ENCODE measurements at places on chromosomes 16 and 17.
A peak's percentile ranks its signal among the peaks of the same experiment; 100 is the strongest.

DNA sequence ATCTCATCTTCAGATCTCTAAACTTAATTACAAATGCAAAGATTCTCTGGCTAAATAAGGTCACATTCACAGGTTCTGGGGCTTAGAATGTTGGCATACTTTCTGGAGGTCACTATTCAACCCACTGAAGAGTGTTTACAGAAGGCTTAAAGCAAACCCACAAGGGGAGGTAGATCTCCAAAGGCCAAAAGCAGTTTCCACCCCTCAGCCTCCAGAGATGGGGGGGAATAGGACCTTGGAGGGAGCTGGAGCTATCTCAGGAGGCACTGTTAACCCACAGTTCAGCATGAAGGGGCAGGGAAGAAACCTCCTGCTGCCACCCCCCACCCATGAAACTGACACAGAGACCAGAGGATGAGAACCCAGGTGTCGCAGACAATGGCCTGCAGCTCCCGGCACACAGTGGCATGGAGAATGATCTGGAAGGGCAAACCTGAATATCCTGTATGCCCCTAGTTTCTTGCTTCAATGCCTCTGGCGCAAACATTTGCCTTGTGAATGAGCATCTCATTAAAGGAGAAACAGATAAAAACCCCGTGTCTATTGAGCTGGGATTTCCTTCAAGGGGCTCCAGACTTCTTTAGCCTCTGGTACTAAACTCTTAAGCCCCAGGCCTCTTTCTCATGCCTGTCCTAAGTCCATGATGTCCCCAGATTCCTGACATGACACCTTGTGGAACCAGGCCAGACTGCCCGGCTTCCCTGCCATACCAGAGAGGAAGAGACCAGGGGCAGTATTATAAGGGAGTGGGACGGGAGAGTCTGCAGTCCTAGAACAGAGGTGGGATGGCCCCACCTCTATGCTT lies 103.1 kb upstream of the CDH5 start:
- DNase-seq, result no peak

DNA sequence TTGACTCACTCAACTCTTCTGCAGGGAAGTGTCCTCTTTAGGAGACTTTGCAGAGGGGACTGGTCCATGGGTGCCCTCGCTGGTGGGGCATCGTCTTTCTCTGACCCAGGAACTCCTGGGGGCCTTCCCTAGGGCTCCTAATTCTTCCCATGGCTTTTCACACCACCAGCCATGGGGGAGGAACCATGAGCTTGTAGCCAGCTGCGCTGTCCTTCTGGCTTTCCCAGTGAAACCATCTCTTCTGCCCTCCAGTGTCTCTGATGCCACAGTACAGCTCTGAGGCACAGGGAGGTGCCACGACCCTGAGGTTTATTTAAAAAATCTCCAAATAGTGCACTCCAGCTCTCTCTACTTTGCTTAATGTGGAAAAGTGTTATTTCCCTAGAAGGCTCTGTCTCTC lies 78.6 kb downstream of the SDR42E1 start:
- DNase-seq, result no peak

DNA sequence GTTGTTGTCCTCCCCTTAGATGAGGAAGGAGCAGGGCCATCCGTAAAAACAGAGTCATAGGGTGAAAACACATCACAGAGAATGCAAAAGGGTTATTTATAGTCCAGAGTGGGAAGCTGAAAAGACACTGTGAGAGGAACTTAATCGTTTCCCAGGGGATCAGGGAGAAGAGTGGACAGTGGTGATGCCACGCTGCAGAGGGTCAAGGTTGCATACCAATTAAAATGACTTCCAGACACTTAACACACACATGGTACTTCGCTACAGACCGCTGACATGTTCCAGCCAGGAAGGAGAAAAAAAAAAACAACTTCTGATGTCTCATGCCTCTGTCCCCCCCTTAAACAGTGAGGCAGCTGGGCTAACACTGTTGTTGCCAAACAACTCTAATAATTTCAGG lies 713.8 kb upstream of the RBFOX1 start:
- no peak for DNase-seq

DNA sequence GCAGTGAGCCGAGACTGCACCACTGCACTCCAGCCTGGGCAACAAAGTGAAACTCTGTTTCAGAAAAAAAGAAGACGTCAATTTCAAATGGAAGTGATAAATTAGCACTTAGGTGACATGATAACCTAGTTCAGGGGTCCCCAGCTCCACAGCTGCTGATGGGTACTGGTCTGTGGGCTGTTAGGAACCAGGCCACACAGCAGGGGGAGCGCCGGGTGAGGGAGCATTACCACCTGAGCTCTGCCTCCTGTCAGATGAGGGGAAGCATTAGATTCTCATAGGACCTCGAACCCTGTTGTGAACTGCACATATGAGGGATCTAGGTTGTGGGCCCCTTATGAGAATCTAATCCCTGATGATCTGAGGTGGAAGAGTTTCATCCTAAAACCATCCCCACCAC lies 253.0 kb downstream of the FOXL1 start:
- no peak for DNase-seq

DNA sequence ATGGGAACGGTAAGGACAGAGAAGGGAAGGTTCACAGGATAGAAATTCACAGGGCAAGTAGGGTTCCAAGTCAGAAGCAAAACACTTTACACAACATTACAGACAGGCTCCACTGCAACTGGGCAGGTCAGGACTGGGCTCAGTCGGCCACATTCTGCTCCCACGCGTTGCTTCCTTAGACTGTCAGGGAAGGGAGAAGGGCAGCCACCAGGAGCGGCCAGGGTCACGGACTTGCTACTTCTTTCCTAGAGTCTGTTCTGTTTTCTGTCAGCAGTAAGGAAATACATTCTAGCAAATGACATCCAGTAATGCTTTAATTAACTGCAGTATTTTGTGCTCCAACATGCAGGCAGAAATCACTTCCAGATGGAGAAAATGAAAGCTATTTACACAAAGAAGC lies 160.3 kb upstream of the RPH3AL start:
- DNase-seq, result no peak

DNA sequence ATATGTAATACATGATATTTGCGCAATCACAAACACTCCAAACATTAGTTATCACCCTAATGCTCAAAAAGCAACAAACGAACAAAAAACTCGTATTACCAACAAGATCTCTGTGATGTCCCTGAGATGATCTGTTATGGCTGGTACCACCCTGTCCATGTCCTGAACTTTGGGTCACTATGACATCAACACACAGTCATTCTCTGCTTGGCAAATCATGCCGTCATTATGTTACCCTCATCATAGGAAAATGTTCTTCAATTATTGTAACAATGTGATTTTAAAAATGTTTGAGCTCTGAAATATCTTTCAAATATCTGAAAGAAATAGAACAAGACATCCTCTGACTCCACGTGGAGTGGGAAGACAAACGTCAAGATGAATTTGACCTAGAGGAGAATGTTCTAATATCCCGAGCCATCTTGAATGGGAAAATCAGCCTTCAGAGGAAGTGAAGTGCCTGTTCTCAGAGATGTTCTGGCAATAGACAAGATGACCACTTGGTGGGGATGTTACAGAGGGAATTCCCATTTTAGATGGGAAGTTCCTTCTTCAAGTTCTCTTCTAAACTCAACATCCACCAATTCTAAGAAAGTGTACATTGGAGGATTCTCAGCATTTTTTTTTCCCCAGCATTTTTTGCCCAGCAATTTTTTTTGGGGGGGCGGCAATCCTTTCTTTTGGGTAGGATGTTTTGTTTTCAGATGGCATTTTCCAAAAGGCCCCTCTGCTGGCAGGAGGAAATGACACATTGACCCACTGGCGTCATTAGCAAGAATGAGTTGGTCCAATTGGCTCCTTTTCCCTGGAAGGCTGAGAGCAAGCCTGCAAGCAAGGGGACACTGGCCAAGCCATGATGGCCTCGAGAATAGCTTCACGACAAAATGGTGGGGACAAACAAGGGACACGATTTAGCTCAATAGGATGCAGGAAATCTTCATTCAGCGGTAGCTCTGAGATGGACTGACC lies 3.7 kb upstream of the HSD17B2 start:
- no peak for DNase-seq

DNA sequence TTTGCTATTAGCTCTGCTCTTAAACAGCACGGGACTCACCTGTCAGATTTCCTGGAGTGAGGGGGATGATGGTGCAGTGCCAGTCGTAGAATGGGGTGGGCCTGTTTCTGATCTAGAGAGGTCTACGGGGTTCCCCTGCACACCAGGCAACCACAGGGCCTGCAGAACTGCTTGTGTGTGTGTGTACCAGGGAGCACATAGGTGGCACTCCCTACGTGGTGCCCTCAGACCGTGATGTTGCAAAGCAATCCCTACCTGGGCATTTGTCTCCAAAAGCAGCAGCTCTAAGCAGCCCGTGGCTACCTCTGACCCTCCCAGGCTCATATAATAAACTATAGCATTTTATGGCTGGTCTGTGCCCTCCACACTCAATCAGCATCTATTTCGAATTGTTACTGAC lies 38.5 kb downstream of the MPRIP start:
- DNase-seq, result no peak

DNA sequence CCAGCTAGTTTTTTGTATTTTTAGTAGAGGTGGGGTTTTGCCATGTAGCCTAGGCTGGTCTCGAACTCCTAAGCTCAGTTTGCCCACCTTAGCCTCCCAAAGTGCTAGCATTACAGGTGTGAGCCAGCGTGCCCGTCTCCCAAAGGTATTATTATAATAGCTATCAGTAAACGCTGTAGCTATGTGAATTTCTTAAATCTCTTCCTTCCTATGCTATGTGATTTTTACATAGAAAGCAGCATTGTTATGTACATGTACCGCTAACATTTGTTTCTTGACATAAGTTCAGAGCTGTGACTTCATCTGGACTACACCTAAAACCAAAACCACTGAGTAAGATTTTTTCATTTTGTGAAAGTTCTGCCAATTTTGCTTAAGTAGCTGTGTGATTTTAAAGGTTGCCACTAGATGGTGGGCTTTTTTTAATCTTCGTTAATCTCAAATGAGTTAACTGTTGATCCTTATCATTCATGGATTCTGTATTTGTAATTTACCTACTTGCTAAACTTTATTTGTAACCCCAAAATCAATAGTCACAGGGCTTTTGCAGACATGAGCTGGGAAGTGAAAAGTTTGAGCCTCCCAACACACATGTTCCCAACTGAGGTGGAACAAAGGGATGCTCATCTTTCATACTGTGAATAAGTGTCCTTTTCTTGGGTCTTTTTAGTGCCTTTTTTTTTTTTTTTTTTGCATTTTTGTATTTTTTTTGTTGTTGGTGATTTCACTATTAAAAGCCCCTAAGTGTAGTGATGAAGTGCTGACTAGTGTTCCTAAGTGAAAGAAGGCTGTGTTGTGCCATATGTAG lies 21.9 kb downstream of the PRKAR1A start:
- no peak for DNase-seq

DNA sequence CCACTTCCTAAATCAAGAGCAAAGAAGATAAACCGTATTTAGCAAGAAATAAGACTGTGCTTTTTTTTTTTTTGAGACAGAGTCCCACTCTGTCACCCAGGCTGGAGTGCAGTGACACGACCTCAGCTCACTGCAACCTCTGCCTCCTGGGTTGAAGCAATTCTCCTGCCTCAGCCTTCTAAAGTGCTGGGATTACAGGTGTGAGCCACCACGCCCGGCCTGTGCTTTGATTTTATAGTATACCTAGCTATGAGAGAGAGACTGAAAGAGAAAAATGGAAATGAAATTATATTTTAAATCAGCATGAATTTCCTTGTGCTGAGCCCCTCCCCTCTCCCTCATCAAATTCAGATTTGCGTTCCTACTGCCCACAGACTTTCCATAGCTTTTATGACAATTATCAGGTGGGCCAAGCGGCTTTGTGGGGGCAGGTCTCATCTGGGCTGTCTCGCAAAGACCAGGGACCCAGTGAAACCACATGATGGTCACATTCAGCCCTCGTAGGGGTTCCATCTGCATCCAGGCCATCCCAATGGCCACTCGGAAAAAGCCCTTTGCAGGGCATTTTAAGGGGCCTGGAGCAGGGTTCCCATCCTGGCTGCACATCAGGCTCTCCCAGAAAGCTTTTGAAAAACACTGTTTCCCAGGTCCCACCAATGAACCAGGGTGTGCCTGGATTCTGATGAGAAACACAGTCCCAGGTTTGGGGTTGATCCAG lies 8.5 kb downstream of the CACNG1 start:
- no peak for DNase-seq

DNA sequence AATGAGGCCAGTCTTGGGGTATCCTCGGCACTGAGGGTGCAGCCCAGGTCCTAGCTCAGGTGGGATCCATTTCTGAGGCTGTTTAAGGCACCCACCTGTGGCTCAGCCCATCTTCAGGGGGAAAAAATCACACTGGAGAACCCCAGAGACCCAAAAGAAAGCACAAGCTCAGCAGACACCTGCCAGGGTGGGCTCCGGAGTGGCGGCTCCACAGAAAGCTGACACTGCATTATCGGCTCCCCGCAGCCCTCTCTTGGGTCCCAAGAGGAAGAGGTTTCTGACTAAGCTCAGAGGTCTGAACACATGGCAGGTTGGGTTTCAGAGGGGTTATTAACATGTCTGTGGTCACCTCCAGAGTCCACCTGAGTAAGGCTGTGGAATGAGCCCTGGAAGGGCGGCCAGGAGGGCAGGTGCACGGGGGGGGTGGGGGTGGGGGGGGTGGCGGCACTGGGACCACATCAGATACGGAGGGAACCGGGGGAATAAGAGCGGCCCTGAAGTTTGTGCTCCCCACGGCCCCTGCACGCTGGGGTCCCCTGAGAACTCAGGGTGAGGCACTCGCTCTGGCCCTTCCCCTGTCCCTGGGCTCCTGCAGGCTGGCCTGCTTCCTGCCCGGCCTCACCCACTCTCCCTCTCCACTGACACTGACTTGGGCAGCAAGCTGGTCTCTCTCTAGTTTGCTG lies 79.5 kb downstream of the TIMM22 start:
- no peak for DNase-seq

GRCh38 chr16:11674818-11675560 lies 6.7 kb downstream of the SNN start:
- DNase-seq, result no peak

- no peak for DNase-seq
Observed at GRCh38 chr17:26818736-26819135, 475.2 kb upstream of the WSB1 start.

GRCh38 chr17:57067162-57067561 lies 17.9 kb upstream of the AKAP1 start:
- DNase-seq, result no peak

DNA sequence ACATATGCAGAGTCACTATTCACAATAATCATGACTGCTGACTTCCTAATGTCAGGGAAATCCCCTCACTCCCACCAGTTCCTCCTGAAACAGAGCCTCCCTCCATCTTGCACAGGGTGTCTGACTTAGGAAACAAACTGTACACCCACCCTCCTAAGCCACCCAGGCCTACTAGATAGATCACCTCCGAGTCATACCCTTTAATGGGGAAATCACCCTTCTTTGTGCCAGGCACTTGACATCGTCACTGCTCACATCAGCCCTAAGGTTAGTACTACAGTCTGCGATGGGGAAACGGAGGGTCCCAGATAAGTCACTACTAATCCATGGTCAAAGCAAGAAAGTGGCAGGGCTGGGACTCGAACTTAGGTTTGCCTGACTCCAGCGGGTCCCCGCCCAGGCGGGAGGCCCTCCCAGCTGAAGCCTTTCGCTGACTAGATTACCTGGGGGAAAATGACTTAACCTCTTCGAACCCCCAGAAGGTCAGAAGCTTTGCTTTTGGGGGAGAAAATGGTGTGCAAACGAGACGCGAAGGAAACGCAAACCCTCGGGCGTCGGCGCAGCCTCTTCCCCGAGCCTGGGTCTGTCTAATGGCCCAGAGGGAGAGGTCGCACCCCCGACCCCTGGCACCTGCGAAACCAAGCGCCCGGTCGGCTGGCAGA lies 3.4 kb upstream of the MLLT6 start:
- DNase-seq, result peak; percentile 94

GRCh38 chr16:83336603-83337002 lies 471.2 kb upstream of the HSBP1 start:
- DNase-seq, result no peak

GRCh38 chr16:54703339-54703738 lies 227.3 kb upstream of the IRX5 start:
- DNase-seq, result no peak

All from stimulated activated naive CD4-positive, alpha-beta T cell treated with Interleukin-2 at 50 U/mL for 16 hours (primary cell).